ENCODE measurements at places on chromosomes 7 and 10.

- peak; percentile 14 for DNase-seq
These were observed 167.2 kb downstream of the EVX1 start for GRCh38 chr7:27409776-27410175.

DNA sequence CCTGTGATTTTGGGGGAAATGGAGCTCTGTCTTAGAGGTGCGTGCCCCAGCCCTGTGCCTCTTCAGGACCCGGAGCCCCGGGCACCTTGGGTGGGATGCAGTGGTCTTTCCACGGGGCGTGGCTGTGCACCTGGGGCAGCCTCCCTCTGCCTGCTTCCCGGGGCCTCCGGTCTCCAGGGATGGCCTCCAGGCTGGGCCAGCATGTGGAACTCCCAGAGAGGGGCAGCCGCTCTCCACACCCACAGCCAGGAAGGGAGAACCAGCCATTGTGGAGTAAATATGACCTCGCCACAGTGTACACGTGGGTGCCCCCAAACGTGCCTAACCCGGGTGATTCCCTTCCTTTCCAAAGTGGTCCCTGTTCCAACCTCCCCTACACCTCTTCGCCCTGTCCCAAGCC is 52.6 kb downstream of the JAKMIP3 start:
- DNase-seq = no peak

GRCh38 chr7:127678337-127678736 is 26.3 kb downstream of the SND1 start:
- no peak for DNase-seq

- DNase-seq = no peak
These were observed 84.2 kb downstream of the CACNA2D1 start for GRCh38 chr7:82359426-82359825.

GRCh38 chr7:18458830-18459229 is 36.7 kb upstream of the HDAC9 start:
- peak; percentile 13 for DNase-seq

GRCh38 chr10:48431871-48432270 is 125.4 kb downstream of the MAPK8 start:
- no peak for DNase-seq

- DNase-seq = no peak
These were observed 95.5 kb upstream of the RNF32 start for GRCh38 chr7:156544919-156545715.

DNA sequence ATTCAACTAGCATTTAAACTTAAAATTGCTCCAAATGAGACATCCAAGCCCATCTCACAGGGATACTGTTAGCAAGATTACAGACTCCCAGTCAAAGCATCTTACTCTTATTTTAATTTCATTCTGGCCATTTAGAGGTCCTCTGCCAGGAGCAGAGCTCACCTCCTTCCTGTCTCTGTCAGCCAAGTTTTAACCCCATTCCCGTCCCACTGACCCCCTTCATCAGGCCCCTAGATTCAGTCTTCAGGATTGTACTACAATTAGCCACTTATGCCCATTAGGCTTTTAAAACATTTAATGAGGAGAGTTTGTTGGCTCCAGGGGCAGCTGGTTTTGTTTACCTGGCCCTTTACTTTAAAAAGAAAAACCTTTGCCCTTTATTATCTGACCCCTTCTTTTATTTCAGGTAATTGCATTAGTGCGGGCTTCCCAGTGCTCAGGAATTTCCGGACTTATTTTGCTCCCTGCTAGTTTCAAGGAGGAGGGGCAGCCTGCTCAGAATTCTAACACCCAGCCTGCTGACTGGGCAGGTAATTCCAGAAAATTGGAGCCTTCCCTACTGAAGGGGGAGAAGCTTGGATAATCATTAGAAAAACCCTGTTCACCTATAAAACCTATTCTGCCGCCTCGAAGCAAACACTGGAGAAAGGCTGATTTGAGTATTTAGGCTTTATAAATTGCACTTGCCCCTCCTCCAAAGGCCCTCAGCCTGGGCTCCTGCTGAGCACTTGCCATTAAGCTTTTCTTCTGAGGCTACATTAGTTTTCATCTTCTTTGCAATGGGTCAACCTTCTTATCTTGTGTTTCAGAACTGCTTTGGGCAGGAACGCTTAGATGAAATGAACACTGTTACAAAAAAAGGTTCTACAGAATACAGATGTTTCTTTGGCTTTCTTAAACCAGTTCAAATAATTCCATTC is 200.5 kb upstream of the HPS1 start:
- DNase-seq = no peak

DNA sequence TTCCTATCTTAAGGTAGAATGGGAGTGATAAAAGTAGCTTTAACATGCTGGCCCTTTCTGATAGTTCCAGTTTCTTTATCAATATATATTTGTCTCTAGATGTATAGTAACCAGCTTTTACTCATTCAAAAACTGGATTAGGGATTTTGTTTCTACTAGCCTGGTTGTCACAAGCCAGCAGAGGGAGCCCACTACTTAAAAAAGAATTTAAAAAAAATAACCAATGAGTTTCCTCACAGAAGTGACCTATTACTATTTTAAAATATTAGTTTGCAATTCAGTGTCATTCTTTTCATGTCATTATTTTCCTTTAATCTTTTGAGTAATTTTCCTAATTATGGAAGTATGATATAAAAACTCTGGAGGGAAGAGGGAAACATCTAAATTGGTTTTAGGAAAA is 142.1 kb downstream of the PHTF2 start:
- peak; percentile 48 for DNase-seq

- DNase-seq = no peak
These were observed 152.7 kb upstream of the SHH start for GRCh38 chr7:155965010-155965409.

All from AG10803 (cell line).